ENCODE measurements at places on chromosomes 1 and 21.

DNA sequence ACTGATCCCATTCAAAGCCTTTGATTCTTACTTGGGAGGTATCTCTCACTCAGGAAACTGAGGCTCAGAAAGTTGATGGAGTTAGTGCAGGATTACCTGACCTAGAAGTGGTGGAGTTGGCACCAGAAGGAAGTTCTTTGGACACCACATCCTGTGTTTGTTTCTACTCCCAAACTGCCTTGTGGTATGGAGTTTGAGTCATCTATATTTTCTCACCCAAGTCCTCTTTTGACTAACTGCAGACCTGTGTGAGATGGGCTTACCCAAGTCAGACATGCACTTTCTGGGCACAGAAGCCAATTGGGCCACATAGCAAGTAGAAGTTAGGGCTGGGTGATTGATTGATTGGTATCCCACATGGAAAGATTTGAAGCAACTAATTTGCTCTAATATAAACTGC is 36.1 kb downstream of the FGGY start:
- DNase-seq: no peak

DNA sequence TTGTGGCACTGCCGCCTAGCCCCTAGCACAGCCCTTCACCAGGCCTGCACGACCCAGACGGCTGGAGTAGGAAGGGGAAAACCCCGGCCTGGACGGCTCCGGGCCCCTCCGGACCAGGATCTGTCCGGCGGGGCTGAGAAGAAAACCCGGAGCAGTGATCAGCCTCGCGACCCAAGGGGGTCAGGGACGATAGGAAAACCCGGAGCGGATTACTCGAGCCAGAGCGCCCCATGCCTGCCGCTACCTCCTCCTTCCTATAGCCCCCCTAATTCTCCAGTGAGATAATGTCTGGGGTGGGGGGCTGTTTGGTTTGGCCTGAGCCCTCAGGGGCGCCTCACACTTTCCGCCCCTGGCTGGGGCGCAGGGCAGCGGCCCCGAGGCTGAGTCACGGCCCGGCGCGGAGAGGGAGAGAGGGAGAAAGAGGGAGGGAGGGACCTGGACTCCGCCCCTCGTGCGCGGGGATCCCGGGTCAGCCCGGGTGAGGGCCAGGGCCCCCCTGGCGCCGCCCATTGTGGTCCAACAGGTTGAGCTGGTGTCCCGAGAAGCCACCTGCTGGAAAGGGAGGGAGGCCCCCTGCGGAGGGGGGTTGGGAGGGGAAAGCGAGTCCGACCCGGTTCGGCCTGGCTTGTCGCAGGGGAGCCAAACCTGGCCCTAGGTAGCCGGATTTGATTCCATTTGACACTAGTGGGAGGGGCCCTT is 1.7 kb upstream of the ZBTB7B start:
- DNase-seq: peak; percentile 66

- DNase-seq: no peak
These were observed 50.5 kb upstream of the ATF3 start for GRCh38 chr1:212557739-212558692.

DNA sequence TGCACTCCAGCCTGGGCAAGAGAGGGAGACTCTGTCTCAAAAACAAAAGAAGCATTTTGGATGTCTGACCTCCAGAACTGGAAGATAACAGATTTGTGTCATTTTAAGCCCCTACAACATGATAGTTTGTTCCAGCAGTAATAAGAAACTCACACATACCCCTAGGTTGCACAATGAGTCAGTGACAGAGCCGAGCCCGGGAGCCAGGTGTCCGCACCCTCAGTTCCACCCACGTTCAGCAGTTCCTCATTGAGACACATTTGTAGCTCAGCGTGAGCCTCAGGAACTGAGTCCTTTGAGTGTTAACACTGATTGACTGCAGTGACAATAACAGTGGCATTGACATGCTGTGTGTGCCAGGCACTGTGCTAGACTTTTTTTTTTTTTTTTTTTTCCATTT is 19.8 kb downstream of the LRRC38 start:
- DNase-seq: no peak

GRCh38 chr1:117077267-117077666 is 17.1 kb downstream of the TTF2 start:
- DNase-seq: no peak

- no peak for DNase-seq
These were observed 10.1 kb downstream of the HECTD3 start for GRCh38 chr1:45001011-45001481.

DNA sequence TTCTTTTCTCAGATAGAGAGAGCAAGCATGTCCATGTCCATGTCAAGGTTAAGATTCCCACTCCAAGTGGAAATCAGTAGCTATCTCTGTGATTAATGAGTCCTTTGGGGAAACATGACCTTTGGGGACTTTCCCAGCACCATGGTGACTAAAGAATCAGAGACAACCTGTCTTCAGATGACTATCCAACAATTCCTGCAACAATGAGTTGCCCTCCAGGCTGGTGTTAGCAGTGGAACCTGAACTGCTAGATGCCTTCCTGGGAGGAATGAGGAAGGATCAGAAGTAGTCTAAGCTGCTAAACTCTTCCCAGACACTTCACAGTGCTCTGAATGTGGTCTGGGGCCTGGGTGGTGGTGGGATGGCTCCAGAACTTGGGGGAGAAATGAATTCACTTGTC is 6.5 kb downstream of the S100A9 start:
- DNase-seq: no peak

GRCh38 chr1:42109600-42109999 is 43.6 kb upstream of the GUCA2B start:
- no peak for DNase-seq

GRCh38 chr1:172177849-172178248 is 242.6 kb upstream of the C1orf105 start:
- no peak for DNase-seq

- no peak for DNase-seq
These were observed 402.7 kb downstream of the DISC1 start for GRCh38 chr1:232029315-232029714.

- DNase-seq: no peak
These were observed 25.3 kb upstream of the SDC3 start for GRCh38 chr1:30933874-30934252.

DNA sequence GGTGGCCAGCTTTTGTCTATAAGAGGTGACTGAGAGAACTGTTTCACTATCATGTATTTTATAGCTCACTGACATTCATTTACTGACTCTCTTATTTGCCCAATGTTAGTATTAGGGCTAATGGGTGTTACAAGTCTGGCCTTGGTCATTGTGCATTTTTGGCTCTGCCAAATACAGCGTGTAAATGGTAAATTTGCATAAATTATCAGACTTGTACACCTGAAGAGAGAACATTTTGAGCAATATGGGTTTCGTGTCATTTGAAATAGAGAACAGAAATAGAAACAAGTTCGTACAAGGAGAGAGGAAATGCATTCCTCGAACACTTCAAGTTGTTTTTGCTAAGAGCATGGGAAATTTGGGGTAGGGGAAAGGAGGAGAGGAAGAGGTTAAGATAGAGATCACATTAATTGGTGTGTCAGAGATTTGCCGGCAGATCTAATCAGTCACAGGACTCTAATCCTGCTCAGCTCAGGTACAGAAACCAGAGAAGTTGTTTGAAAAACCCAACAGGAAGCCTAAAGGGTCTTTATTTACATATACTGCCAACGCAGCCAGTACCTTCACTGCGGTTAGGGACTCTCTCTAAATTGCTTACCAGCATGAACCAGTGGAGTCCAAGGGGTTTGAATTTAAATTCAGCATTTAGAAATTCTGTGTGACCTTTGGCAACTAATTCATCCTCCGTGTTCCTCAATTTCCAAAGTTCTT is 261.5 kb downstream of the GPATCH2 start:
- no peak for DNase-seq

DNA sequence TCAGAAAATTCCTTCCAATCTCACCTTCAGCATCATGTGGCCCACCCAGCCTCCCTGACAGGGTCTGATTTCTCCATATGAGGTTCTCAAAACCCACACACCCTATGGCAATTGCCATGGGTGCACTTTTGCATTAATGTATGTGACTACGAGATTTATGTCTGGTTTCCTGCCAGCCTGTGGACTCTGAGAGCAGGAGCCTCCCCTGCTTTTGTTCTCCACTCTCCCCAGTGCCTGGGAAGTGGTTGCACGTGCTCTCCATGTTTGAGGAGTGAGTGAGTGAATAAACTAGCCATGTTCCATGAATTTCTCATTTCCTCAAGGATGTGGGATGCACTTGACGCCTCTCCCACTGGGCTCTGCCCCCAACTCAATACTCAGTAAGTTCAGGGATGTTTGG is 91.2 kb downstream of the ACTL8 start:
- DNase-seq: no peak

DNA sequence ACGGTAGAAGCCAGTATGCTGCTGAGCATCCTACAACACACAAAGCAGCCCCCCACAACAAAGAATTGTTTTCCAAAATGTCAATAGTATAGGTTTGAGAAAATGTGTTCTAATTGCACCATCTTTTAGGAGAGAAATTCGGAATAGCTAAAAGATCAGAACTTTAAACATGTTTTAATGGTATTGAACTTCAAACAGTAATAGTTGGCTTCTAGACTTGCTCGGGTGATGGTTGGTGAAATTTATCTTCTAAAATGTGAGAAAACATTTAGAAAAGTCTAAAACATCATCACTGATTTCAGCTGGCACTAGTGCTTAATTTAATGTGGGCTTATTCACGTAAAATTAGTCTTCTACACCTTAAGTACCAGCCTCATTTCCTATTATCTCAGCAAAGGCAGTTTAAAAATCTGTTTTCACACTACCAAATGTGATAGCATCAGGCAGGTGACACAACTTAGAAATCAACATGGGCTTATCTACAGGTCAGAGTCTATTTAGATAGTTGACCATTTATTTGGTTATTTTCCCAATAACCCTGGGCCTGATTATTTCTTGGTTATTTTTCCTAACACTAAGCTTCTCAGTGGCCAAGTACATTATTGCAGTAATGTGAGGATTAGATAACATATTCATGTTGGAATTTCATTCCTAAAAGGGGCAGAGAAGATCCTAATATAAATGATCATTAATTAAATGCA is 399.3 kb upstream of the PKN2 start:
- DNase-seq: no peak

- DNase-seq: no peak
These were observed 37.8 kb downstream of the ELK4 start for GRCh38 chr1:205593967-205594366.

- DNase-seq: no peak
These were observed 154.6 kb downstream of the RGS7 start for GRCh38 chr1:241202401-241202800.

- DNase-seq: no peak
These were observed 173.7 kb upstream of the C1orf105 start for GRCh38 chr1:172246521-172247390.

- DNase-seq: no peak
These were observed 391.0 kb downstream of the MATN1 start for GRCh38 chr1:30332116-30333094.

DNA sequence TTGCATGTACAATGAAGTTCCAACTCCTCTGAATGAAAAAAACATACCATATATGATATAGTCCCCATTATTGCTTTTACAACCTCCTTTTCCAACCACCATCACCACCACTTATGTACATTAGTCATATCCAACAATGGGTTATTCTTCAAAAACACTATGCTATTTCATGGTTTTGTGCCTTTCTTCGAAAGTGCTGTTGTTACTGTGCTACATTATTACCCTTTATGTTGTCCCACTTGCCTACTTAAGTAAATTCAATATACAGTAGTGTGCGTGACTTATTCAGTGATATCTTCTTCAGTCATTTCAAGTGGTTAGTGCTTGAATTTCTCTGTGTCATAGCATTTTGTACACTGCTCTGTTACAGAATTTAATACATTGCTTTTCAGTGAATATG is 105.3 kb downstream of the ASH1L start:
- no peak for DNase-seq

DNA sequence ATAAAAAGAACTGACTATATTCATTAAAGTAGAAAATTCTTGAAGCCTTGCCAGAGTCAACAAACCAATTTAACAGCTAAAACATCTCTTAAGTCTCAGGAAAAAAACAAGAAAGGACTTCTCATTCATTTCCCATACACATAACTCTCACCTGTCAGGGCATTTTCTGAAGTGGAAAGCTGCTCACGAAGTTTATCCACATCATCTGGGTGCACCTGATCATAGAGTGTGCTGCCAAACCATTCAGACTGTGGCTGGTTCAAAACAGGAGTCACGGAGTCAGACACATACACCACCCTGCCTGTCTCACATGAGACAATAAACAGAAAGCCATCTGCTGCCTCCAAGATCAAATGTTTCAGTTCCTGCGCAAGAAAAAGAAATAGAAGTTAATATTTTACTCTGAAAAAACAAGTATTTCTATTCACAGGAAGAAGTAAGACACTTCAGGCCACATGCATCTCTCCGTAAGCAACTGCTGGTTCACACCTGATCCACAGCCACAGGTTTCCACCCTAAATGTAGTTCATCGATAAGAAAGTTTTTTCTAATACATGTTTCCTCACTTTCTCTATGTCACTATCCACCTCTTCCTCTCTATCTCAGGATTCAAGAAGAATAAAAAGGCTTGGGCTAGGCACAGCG is 28.2 kb upstream of the CTSK start:
- DNase-seq: no peak

DNA sequence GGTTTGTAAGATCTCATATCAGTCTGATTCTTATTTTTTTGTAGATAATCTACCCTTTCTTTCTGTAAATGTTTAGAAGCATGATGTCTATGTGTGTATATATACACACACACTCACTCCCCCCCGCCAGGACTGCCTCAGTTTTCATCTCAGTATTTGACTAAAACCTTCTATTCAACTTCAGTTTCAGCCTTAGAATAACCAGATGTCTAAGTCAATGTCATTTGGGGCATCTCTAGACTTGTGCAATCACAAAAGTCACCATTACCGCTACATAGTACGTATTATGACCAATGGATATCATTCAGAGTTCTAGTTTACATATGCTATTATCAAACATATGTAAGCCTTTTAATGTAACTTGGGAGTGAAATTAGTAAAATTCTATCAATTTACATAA is 53.3 kb upstream of the BOLA1 start:
- no peak for DNase-seq

DNA sequence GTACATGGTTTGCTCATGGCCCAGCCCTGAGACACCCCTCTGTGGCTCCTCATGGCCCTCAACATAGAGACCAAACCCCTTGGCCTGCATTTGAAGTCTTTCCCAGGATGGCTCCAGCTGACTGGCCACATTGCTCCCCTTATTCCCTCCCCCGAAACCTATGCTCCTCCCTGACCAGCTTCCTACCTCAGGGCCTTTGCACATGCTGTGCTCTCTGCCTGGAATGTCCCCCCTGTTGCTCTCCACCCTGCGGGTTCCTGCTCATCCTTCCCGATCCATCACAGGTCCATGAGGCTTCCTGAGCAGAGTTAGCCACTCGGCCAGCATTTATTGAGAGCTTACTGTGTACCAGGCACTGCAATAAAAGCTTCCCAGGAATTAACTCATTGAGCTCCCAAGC is 70.9 kb upstream of the SELENON start:
- no peak for DNase-seq

DNA sequence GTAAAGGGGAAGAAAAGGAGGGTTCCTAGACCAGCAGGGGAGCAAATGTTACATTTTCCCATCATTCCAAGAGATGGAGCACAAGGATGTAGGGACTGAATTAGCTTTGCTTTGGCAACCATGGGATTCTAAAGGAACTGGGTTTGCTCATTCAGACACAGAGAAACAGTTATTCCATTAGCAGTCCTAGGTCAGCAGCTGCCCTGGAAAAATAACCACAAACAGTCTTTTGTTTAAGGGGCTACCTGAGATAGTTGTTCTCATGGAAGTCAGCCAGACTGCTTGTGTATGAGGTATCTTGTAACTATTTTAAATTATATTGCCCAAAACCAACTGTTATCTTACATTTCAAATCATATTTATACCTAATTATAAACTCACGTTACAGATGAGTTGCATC is 58.4 kb upstream of the VCAM1 start:
- DNase-seq: no peak
